T-helper 2 cell (primary cell): ENCODE measurements at places on chromosomes 3 and 15.
A peak's percentile ranks its signal among the peaks of the same experiment; 100 is the strongest.

DNA sequence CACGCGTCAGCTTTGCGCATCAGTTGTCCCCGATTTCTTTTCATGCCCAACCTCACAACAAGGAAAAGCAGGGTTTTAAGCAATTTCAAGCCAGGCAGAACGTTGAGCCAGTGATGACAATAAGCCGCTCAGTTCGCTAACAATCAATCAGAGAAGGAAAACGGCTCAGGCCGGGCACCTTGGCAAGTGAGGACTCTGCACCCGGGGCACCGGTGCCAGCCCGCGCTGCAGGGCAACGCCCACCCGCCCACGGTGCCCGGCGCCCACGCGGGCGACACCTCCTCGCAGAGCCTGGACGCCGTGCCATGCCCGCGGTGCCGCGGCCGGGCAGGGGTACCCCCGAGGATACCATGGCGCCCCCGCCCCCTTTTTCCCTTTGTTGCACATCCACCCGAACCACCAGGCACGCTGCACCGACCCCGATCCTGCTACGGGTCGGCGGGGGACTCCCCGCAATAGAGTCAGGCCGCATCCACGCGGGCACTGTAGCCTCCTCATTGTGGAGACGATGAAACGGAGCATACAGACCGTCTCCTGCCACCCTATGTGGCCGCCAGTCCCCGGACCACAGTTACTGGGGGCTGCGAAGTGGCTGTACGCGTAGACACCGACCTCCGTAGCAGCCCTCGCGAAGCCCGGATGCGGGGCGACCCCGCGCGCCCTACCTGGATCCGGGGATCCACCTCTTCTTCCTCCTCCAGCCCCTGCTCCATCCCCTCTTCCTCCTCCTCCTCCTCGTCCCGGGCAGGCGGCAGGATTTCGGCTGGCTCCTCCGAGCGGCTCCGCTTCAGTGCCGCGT lies 581 bp downstream of the SH3BP5 start:
- no peak for DNase-seq

DNA sequence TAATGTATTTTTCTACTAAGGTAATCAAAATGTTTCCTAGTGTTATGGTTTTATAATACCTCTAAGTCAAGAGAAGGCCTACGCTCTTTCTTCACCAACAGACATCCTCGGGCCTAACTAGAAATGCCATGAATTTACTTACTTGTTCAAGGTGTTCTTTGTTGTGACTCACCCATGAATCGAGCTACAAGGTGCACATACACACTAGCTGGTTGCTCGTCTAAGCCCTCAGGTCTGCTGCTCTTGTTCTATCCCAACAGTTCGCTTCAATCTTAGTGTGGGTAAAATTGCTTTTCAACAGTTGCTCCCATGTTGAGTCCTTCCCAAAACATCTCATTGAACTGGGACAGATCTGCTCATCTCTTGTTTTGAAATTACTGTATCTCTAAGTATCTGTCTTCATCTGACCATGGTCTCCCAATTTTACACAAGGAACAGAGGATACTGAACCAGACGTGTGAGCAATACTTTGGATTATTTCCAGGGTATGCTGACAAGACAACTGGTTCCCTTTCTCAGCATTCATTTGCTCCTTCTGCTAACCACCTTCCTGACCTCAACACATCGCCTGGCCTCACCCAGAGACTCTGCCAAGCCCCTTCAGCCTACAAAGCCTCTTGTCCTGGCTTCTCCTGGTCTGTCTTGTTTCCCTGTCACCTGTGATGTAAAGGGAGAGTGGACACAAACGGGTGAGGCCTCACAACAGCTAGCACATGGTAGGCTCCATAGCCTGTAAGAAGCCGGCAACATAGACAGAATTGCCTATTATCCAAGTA lies 84.2 kb downstream of the NEDD4 start:
- DNase-seq, result no peak

- DNase-seq, result no peak
Measured at GRCh38 chr3:135325096-135325495, 530.0 kb downstream of the EPHB1 start.

DNA sequence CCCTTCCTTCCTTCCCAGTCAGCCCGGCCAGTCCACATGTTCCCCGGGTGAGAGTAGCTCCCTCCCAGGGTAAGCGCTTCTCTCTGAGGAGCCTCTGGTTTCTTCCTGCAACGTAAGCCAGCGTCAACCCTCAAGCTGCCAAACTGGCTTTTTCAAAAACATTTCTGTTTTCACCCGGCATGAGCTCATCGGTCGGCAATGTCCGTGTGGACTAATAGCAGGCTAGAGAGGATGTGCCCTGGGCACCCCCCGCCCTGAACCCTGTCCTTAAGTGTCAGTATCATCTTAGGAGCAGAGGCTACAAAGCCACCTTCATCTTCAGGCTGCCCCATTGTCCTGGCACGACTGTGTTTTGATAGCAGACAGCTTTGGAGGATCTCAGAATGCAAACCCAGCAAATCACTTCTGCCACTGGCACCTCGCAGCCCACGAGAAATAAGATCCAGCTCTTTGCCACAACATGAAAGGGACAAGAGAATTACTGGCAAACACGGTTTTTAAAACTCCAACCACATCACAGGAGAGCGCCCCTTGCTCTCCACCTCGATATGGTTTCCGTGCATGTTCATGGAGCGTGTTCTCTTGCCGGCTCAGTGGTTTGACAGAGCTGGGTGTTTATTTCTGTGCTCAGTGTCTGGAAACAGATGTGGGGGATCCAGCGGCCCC lies 9.9 kb downstream of the ALDH1A3 start:
- no peak for DNase-seq

- DNase-seq, result no peak
Measured at GRCh38 chr3:34179716-34180115, 381.3 kb downstream of the PDCD6IP start.

- DNase-seq, result no peak
Measured at GRCh38 chr3:158765518-158766205, 33.4 kb upstream of the RARRES1 start.

- DNase-seq, result no peak
Measured at GRCh38 chr3:100516232-100516631, 23.8 kb downstream of the TMEM45A start.

GRCh38 chr15:73972984-73973682 lies 19.0 kb downstream of the STOML1 start:
- DNase-seq, result peak; percentile 42

GRCh38 chr3:39112113-39112512 lies 4.6 kb downstream of the TTC21A start:
- no peak for DNase-seq

- DNase-seq, result no peak
Measured at GRCh38 chr3:70738291-70738681, 425.8 kb upstream of the MDFIC2 start.

DNA sequence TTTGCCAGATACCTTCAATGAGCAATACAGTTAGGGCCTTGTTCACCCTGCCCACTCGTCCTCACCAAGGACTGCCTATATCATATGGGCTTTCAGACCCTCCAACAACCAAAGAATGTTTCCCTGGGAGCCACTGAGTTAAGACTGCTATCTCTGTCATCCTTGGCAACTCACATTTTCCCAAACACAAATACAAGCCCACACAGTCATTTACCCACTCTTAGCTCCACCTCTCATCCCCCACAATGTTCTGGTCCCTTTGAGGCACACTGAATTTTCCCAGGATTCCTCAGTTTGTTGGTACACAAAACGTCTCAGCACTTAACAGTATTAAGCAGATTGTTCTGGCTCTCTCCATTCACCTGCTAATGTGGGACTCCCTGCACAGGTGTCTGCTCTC lies 204.6 kb downstream of the TLE3 start:
- DNase-seq, result no peak

- DNase-seq, result no peak
Measured at GRCh38 chr3:20130106-20130505, 55.9 kb downstream of the SGO1 start.

DNA sequence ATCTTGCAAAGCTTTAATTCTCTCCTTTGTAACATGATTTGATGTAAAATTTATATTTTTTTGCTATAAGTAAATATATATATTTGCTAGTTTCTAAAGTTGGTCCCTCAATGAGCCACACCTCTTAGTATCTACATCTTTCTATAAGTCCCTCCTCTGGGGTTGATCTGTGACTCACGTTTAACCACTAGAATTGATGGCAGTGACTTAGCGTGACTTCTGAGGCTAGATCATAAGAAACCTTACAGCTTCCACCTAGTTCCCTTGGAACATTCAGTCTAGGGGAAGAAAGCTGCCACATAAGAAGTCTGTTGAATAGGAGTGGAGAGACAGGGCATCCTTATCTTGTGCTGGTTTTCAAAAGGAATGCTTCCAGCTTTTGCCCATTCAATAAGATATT lies 56.6 kb upstream of the TNIK start:
- DNase-seq, result no peak

DNA sequence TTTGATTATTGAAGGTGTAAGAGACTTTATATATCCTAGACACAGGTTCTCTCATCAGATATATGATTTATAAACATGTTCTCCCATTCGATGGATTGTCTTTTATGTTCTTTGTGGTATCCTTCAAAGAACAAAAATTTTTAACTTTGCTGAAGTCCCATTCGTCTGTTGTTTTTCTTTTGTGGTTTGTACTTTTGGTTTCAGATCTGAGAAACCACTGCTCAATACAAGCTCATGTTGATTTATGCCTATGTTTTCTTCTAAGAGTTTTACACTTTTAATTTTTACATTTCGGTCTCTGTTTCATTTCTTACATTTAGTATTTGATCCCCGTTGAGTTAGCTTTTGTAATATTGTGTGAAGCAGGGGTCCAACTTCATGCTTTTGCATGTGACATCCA lies 103.3 kb upstream of the SPRED1 start:
- peak; percentile 24 for DNase-seq

GRCh38 chr15:100247228-100248225 lies 94.2 kb downstream of the ADAMTS17 start:
- no peak for DNase-seq

DNA sequence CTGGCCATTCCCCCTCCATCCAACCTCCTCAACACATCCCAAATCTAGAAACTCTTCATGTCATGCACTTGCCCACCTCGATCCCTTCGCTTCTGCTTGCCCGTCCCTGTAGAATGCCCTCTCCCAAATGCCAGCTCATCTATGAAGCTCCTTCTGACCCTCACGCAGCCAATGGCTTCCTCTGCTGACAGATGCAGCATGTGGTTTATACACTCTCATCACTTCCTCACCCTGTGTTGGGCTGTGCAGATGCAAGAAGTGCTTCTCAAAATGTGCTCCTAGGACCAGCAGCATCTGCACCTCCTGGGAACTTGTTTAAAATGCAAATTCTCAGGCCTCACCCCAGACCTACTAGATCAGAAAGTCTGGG lies 51.7 kb downstream of the SEMA5B start:
- no peak for DNase-seq

- DNase-seq, result no peak
Measured at GRCh38 chr3:123054109-123054778, 12.6 kb upstream of the PDIA5 start.

DNA sequence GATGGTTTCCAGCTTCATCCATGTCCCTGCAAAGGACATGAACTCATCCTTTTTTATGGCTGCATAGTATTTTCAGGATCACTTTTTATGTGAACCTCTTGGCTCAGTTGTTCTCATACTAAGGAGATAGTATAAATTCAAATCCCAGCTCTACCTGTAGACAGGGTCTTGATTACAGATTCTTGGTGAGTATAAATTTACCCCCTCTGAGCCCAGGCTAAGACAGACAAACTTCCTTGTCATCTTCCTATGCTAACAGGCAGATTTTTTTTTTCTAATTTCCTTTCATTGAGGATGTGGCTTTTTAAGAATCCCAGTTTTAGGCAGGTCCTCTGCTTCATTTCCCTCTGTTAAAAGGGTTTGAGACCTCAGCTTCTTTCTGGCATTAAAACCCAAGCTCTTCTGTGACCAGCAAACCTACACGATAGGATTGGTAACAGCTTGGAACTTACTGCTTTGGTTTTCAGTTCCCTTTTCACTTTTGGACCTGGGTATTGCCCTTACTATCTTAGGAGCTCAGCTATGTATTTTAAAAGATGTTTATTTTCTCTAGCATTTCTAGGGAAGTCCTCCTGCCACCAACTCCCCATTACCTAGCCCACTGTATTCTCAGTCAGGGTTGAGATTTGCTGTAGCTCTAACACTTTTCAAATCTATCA lies 72.5 kb downstream of the VPS8 start:
- DNase-seq, result no peak

DNA sequence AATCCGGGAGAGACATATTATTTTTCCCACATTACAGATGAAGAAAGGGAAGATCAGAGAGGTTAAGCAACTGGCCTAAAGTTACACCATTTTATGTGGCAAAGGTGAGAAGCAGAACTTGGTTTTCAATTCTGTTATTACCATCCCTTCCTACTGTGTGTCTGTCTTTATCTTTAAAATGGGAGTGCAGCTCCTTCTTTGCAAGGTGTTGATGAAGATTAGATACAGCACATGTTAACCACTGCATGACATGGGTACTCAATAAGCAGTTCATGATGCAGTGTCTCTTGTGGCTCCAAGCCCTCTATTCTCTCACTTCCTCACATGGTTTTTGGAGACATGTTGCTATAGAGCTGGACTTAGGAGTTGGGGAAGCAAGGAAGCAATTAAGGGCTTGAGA lies 23.1 kb upstream of the TBC1D21 start:
- DNase-seq, result no peak

- DNase-seq, result no peak
Measured at GRCh38 chr15:92847841-92848240, 52.3 kb upstream of the CHD2 start.

DNA sequence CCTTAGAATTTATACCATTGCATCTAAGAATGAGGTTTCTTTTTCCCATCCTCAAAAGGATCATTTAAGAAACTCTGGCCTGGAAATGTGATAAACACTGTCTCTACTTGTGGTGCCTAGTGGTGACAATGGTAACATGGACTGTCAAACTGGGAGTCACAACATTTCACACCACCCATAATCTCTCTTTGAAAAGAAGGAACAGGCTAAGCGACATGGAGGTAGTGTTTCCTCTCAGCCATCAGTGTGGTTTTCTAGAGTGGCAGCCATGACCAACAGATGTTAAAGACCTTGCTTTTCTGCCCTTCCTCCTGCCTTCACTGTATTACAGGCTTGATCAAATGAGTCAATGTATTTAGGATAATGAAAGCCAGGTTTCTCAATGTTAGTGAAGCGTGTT lies 283.1 kb upstream of the STAC start:
- DNase-seq, result no peak

DNA sequence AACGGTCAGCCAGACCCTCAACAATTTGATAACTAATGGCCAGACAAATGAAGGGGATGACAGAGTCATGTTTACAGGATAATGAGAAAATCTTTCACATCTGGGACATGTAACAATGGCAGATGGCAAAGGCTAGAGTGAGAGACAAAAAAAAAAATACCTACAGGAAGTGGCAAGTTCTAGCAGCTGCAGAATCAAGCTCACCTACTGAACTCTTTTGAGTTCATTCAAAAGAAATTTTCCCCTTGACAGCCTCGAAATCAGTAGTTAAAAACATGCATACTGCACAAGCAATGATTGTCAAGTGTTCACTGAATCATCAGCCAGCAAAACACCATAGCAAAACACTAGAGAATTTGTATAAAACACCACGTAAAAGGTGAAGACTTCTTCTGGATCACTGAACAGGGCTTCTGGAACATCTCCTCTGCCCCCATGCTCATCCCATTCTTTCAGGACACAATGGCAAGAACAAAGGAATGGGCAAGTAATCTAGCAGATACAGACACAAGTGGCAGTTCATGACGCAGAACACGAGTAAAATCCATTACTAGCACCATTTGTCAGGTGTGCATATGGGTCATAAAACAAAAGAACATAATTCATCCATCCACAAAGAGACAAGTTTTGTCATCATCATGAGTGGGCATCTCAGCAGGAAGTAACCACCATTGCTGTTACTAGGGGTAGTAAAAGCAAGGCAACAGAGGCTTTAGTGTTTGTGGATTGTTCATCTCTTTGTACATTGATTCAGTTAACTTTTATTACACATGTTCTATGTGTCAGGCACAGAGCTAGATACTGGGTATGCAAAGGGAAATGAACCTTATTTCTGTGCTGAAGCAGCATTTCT lies 13.8 kb upstream of the KCNMB2 start:
- no peak for DNase-seq
